ENCODE measurements at places on chromosomes 7 and 10.

DNA sequence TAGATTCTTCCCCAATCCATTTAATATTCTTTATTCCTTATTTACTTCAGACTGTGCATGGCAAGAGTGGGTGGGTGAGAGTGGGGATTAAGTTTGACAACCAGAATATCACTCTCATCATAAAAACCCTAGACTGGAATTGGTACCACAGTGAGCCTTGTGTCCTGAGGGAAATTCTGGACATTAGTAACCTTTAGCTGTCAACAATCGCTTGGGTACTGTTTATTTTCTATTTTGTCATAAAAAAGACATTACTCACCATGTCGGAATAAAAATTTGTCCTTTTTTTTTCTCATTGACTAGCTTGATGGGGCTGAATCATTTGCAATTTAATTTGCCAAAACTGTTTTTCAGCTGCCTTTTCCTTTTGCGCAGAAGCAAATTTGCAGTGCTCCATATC is 176.1 kb upstream of the SEMA3C start:
- no peak overlapping the region for H3K27ac ChIP-seq
- no peak overlapping the region for H3K4me3 ChIP-seq
- H3K36me3 ChIP-seq: no peaks in the 10 kb centered on the region
- no peak for DNase-seq
- H3K4me1 ChIP-seq: no peaks in the 10 kb centered on the region

- H3K27me3 ChIP-seq: peaks cover 2% of the 10 kb centered on the region
- peaks cover 12% of the 10 kb centered on the region for H3K4me1 ChIP-seq
- no peak overlapping the region for H3K27ac ChIP-seq
- no peak overlapping the region for H3K4me3 ChIP-seq
These were observed 276.5 kb upstream of the KLF6 start for GRCh38 chr10:4061441-4061951.

DNA sequence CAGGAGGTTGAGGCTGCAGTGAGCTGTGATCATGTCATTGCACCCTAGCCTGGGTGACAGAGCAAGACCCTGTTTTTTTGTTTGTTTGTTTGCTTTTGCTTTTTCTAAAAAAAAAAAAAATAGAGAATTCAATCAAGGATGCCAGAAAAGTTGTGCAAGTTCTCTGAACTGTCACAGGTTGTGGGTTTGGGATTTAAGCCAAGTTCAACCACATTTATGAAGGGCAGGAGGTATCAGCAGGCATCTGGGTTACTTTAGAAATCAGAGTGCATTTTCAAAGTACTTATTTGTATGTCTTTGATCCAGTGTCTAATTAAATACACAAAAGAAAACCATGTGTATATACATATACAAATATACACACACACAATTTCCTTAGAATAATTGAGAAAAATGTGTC is 151.2 kb upstream of the MINDY3 start:
- no peak for DNase-seq
- H3K4me3 ChIP-seq: no peak overlapping the region
- no peaks in the 10 kb centered on the region for H3K4me1 ChIP-seq

DNA sequence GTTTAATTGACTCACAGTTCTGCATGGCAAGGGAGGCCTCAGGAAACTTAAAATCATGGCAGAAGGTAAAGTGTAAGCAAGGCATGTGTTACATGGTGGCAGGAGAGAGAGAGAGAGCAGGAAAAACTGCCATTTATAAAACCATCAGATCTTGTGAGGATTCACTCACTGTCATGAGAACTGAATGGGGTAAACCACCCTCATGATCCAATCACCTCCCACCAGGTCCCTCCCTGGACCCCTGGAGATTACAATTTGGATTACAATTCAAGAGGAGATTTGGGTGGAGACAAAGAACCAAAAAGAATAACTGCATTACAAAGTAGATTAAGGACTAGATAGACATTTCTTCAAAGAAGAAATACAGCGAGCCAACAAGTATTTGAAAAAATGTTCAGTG is 324.1 kb downstream of the THSD7A start:
- DNase-seq: no peak
- H3K27me3 ChIP-seq: peaks cover 1% of the 10 kb centered on the region
- H3K4me3 ChIP-seq: no peak overlapping the region
- no peaks in the 10 kb centered on the region for H3K36me3 ChIP-seq

- H3K27ac ChIP-seq: peak overlapping the region; percentile 5
- DNase-seq: no peak
- H3K27me3 ChIP-seq: peaks cover 2% of the 10 kb centered on the region
- no peaks in the 10 kb centered on the region for H3K36me3 ChIP-seq
- H3K4me1 ChIP-seq: peaks cover 45% of the 10 kb centered on the region
These were observed 50.5 kb downstream of the MRC1 start for GRCh38 chr10:17859492-17860156.

GRCh38 chr10:120650705-120651399 is 193.8 kb downstream of the PLPP4 start:
- peaks cover 43% of the 10 kb centered on the region for H3K4me1 ChIP-seq
- peak overlapping the region; percentile 53 for H3K27ac ChIP-seq
- no peaks in the 10 kb centered on the region for H3K36me3 ChIP-seq

DNA sequence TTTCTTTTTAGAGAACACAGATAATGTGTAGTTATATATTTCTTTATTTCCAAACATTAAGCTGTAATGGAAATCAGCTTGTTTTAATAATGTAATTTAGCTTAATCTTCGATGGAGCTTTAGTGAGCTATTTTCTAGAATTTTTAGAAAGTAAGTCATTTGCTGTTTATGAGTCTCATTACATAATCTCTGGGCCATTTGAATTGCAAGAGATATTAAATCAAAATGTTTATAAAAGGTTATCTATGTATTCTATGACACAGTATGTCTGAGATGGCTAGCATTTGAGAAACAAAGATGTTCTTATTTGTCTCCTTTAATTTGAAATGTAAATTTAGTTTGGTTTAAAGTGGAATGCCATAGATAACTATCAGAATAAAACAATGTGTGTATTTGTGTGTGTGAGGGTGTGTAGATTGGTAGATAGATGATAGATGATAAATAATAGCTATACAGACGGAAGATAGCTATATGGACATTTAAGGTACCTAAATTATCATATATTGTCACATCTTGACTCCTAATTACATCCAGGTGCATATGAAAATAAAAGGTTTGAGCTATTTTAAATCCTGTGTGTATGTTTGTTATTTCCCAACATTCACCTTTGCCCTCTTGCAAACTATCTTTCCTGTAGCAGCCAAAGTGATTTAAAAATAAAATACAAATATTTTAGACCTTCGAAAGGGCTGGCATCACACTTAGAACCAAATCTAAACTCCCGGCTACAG is 478.0 kb upstream of the KLF6 start:
- no peaks in the 10 kb centered on the region for H3K4me1 ChIP-seq
- no peaks in the 10 kb centered on the region for H3K27me3 ChIP-seq
- no peak overlapping the region for H3K27ac ChIP-seq
- no peaks in the 10 kb centered on the region for H3K36me3 ChIP-seq
- H3K4me3 ChIP-seq: no peak overlapping the region

GRCh38 chr7:101916041-101916800 is 98.8 kb downstream of the CUX1 start:
- peaks cover 7% of the 10 kb centered on the region for H3K36me3 ChIP-seq
- H3K4me3 ChIP-seq: no peak overlapping the region
- H3K27me3 ChIP-seq: no peaks in the 10 kb centered on the region
- H3K27ac ChIP-seq: no peak overlapping the region
- no peak for DNase-seq

DNA sequence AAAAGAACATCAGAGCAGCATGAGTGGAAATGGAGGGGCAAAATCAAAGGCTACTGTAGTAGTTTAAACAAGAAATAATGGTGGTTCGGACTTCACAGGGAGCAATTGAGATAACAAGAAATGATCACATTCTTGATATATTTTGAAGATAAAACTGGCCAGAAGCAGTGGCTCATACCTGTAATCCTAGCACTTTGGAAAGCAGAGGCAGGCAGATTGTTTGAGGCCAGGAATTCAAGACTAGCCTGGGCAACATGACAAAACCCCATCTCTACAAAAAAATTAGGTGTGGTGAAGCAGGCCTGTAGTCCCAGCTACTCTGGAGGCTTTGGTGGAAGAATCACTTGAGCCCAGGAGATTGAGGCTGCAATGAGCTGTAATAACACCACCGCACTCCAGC is 22.9 kb downstream of the EEF1AKMT2 start:
- no peaks in the 10 kb centered on the region for H3K4me1 ChIP-seq
- no peak overlapping the region for H3K27ac ChIP-seq
- H3K36me3 ChIP-seq: peaks cover 17% of the 10 kb centered on the region
- no peak overlapping the region for H3K4me3 ChIP-seq
- no peak for DNase-seq

GRCh38 chr7:109282726-109283125 is 713.1 kb downstream of the DNAJB9 start:
- no peak overlapping the region for H3K4me3 ChIP-seq
- H3K36me3 ChIP-seq: no peaks in the 10 kb centered on the region
- H3K4me1 ChIP-seq: no peaks in the 10 kb centered on the region
- H3K27ac ChIP-seq: no peak overlapping the region
- peaks cover 3% of the 10 kb centered on the region for H3K27me3 ChIP-seq
- no peak for DNase-seq

DNA sequence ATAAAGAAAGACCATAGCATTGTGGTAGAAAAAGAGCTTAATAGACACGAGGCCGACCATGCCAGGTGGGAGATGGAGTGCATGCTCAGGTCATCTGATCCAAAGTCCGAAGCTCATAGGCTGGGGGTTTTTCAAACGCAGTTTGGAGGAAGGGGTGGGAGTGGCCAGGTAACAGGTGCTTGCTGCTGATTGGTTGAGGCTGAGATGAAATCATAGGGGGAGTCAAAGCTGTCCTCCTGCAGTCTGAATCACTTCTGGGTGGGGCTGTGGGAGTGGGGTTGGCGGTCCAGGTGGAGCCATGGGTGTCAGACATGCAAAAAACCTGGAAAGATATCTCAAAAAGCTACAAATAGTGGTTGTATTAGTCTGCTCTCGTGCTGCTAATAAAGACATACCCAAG is 2.8 kb upstream of the ERCC6 start:
- peaks cover 11% of the 10 kb centered on the region for H3K27me3 ChIP-seq
- DNase-seq: no peak
- no peak overlapping the region for H3K27ac ChIP-seq
- peaks cover under 1% of the 10 kb centered on the region for H3K36me3 ChIP-seq

- DNase-seq: peak; percentile 17
- H3K36me3 ChIP-seq: no peaks in the 10 kb centered on the region
- H3K4me1 ChIP-seq: peaks cover 31% of the 10 kb centered on the region
- H3K27ac ChIP-seq: peak overlapping the region; percentile 86
These were observed 184.2 kb downstream of the STK31 start for GRCh38 chr7:23893942-23894891.

- H3K27me3 ChIP-seq: peaks cover 1% of the 10 kb centered on the region
- no peak for DNase-seq
- H3K4me3 ChIP-seq: no peak overlapping the region
- H3K36me3 ChIP-seq: no peaks in the 10 kb centered on the region
- H3K4me1 ChIP-seq: no peaks in the 10 kb centered on the region
These were observed 474.8 kb upstream of the PFKP start for GRCh38 chr10:2592360-2593160.

- H3K4me3 ChIP-seq: no peak overlapping the region
- H3K27me3 ChIP-seq: peaks cover 4% of the 10 kb centered on the region
- no peaks in the 10 kb centered on the region for H3K36me3 ChIP-seq
- H3K4me1 ChIP-seq: peaks cover 6% of the 10 kb centered on the region
- DNase-seq: no peak
- H3K27ac ChIP-seq: no peak overlapping the region
These were observed 769.6 kb downstream of the GRID1 start for GRCh38 chr10:85597006-85597405.

DNA sequence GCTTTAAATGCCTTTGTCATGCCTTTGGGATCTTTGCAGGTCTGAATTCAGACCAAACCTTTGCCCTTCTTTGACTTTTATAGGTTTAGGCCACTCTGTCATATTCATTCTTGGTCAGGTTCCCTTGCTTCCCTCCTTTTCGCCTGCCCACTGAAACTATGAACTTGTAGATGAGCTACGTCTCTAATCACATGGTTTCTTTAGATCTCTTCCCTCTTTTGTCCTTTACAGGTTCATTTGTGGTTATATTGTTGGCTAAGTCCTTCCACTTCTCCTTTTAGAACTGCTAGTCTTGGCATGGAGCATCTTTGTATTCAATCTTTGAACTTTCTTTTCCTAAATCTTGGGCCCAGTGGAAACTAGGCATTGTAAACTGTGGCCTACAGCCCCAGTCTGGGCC is 104.0 kb upstream of the ZEB1 start:
- no peaks in the 10 kb centered on the region for H3K27me3 ChIP-seq
- no peak overlapping the region for H3K4me3 ChIP-seq
- H3K4me1 ChIP-seq: no peaks in the 10 kb centered on the region
- H3K36me3 ChIP-seq: no peaks in the 10 kb centered on the region

DNA sequence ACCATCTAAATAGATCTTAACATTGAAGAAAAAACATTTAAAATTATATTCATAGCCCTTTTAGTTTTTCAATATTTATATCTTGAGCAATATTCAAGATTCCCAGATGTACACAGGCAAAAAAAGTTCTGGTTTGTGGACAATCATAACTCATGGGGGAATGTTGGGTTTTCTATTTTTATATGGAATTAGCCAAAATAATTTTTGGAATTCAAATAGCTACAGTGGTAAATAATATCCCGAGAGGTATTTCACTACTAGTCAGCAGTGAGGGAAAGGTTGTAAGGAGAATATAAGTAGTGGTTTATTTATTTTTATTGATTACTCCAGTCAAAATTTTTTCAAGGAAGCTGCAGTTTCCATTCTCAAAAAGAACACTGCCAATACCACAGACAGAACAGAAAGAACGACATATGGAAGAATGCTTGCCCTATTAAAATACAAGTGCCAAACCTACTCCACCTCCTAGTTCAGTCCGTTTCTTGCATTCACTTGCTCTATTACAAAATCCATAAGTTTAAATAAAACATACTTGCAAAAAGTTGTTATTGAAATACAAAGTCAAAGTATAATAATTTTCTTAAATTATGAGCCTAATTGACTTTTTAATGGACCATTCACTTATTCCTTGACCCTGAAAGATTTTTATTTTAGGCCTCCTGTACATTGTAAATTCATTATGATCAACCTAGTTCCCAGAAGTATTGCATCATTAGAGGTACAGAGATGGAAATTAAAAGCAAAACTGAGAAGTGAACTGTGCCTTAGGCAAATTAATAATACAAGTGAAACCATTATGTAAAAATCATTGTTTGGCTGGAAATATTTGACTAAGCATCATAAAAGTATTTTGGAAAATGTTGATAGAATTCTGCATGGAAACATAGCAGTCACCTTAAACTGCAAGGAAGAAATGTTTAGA is 533.2 kb downstream of the PARD3 start:
- H3K27me3 ChIP-seq: peaks cover 2% of the 10 kb centered on the region
- H3K27ac ChIP-seq: no peak overlapping the region
- no peaks in the 10 kb centered on the region for H3K36me3 ChIP-seq
- DNase-seq: no peak

GRCh38 chr10:120841522-120842189 is 9.5 kb upstream of the WDR11 start:
- H3K4me1 ChIP-seq: no peaks in the 10 kb centered on the region
- H3K4me3 ChIP-seq: no peak overlapping the region
- H3K36me3 ChIP-seq: no peaks in the 10 kb centered on the region
- no peak overlapping the region for H3K27ac ChIP-seq
- H3K27me3 ChIP-seq: peaks cover 10% of the 10 kb centered on the region

- no peaks in the 10 kb centered on the region for H3K36me3 ChIP-seq
- H3K27ac ChIP-seq: peak overlapping the region; percentile 88
- H3K4me1 ChIP-seq: peaks cover 49% of the 10 kb centered on the region
- peaks cover 17% of the 10 kb centered on the region for H3K27me3 ChIP-seq
- no peak overlapping the region for H3K4me3 ChIP-seq
These were observed 14.7 kb downstream of the PWWP2B start for GRCh38 chr10:132411561-132412253.

- no peaks in the 10 kb centered on the region for H3K4me1 ChIP-seq
- peaks cover under 1% of the 10 kb centered on the region for H3K27me3 ChIP-seq
- no peak overlapping the region for H3K4me3 ChIP-seq
- no peak overlapping the region for H3K27ac ChIP-seq
These were observed 96.5 kb upstream of the NPS start for GRCh38 chr10:127452568-127452967.

- H3K27me3 ChIP-seq: peaks cover 4% of the 10 kb centered on the region
- no peak overlapping the region for H3K27ac ChIP-seq
- H3K4me1 ChIP-seq: peaks cover 35% of the 10 kb centered on the region
These were observed 90.2 kb upstream of the PRSS58 start for GRCh38 chr7:142348100-142348499.
